Fibroblast of upper back skin (primary cell): ENCODE measurements at places on chromosomes 7 and 10.

DNA sequence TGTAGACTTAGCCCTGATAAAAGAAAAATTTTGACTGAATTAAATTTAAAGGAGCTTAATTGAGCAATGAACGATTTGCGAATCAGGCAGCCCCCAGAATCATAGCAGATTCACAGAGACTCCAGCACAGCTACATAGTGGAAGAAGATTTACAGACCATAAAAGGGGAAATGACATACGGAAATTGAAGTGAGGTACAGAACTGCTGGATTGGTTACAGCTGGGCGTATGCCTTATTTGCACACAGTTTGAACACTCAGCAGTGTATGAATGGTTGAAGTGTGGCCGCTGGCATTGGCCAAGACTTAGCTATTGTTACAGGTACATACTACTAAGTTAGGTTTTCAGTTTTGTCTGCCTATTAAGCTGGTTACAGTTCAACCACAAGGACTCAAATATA is 433.5 kb upstream of the CELF2 start:
- no peak for DNase-seq

GRCh38 chr10:48598936-48599829 is 5.7 kb downstream of the ARHGAP22 start:
- no peak for DNase-seq

DNA sequence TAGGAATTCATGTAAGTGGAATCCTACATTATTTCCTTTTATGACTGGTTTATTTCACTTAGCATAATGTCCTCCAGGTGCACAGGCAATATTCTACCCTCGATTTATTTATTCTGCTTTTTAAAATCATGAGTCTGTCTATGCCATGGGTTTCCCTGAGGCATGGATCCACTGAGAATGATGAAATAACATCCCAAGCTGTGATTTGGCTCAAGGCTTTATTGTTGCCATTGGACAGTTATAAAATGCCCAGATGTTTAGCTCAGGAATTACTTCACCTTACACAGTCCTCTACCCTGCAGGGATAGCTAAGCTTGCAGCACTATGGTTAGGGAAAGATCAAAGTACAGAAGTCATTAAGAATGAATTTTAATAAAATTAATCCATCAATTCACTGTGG is 219.5 kb downstream of the FRMD4A start:
- DNase-seq = no peak

DNA sequence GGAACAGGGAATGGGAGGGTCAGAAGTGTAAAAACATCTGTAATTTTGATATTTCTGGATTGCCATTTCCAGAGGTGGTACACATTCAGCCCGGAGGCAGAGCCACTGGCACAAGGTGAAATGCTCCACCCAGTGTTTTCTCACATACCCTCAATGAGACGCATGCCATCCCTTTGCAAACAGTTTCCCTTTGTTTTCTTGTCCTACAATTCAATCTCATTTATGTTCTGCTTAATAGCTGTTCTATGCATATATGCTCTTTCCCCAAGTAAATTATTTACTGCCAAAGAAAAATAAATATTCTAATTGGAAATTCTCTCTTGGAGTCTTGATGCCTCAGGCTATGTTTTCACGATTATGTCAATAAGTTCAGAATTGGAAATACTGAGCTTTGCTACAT is 369.7 kb upstream of the AKR1E2 start:
- no peak for DNase-seq

- DNase-seq = no peak
These were observed 70.6 kb upstream of the GRB10 start for GRCh38 chr7:50853311-50853710.

DNA sequence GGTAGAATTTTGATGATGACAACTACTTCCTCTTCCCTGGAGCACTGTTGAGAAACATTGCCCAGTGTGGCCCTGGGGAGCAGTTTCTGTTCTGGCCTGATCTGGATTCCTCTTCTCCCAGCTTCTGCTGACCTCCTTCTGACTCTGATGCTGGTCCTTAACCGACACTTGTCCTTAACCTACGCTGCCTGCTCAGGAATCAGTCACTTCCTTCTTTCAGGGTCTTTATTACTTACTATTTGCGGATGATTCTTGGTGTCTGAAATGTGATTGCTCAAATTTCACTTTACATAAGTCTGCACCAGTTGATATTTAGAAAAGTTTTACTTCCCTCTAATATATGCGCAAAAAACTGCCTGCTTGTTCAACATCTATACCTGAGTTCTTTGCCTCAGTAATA is 164.1 kb downstream of the PTEN start:
- DNase-seq = no peak

- peak; percentile 100 for DNase-seq
These were observed 65.5 kb downstream of the PYROXD2 start for GRCh38 chr10:98349508-98349922.

DNA sequence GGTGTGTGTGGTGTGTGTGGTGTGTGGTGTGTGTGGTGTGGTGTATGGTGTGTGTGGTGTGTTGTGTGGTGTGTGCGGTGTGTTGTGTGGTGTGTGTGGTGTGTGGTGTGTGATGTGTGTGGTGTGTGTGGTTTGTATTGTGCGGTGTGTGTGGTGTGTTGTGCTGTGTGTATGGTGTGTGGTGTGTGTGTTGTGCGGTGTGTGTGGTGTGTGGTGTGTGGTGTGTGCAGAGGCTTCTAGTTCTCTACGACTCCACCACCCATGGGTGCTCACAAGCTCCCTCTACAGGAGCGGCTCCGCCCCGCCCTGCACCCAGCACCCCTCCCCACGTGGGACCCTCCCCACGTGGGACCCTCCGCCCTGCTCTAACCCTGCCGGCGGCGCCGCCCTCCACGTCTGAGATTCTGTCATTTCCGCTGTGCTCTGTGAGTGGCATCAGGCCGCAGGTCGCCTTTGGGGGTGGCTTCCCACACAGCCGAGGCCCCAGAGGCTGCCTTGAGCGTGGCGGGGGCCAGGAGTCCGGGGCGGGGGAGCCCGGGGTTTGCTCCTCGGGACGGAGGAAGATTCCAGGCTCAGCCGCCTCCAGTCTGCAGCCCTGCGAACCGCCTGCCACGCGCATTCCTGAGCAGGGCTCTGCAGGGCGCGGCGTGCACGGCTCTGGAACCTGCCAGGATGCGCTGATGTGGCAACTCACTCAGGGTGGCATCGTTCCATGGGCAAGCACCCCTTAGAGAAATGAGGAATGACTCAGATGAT is 37.0 kb upstream of the DNAJB6 start:
- no peak for DNase-seq

- DNase-seq = no peak
These were observed 20.4 kb downstream of the JCAD start for GRCh38 chr10:30038781-30039536.
